ENCODE measurements at places on chromosomes 3 and 15. TPM values are rescaled to one million over a fixed set of nuclear protein-coding genes. Genes with fewer than 3 reads are reported as not detected.

Gene TAGLN3
- total RNA-seq = not detected

Gene DAZL
- total RNA-seq = not detected

- H3K27me3 ChIP-seq = no peaks in the 10 kb centered on the region
- no peaks in the 10 kb centered on the region for H3K36me3 ChIP-seq
- DNase-seq = no peak
- H3K27ac ChIP-seq = no peak overlapping the region
- no peak overlapping the region for H3K4me3 ChIP-seq
Measured at GRCh38 chr3:18580268-18580667, 155.1 kb upstream of the SATB1 start.

Gene PLSCR2
- total RNA-seq = not detected

Gene COL6A6
- total RNA-seq = not detected

- H3K36me3 ChIP-seq = no peaks in the 10 kb centered on the region
- H3K27ac ChIP-seq = peak overlapping the region; percentile 74
- peak overlapping the region; percentile 96 for H3K4me3 ChIP-seq
- no peak for DNase-seq
Measured at GRCh38 chr3:111979434-111980038, 710 bp downstream of the ABHD10 start.

DNA sequence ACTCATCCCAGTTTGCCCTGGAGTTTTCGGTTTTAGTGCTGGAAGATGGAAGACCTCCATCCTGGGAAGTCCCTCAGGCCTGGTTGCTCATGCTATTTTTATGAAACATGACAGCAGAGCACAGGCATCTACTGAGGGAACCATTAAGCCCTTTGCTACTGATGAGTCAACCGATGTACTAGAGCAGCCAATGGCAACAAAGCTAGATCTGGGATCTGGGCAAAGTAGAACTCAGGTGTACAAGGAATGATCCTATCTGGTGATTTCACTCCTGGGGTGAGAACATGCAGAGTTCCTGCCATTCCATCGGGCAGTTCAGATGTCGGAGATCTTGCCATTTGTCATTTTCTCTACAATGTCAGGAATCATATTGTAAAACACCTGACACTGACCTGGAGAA lies 166.2 kb upstream of the NSMCE3 start:
- H3K4me3 ChIP-seq = no peak overlapping the region
- peaks cover 13% of the 10 kb centered on the region for H3K27me3 ChIP-seq
- H3K27ac ChIP-seq = no peak overlapping the region
- H3K36me3 ChIP-seq = no peaks in the 10 kb centered on the region

GRCh38 chr3:24096695-24097290 lies 151.7 kb downstream of the NR1D2 start:
- H3K4me3 ChIP-seq = no peak overlapping the region
- DNase-seq = no peak
- no peaks in the 10 kb centered on the region for H3K36me3 ChIP-seq
- H3K27me3 ChIP-seq = no peaks in the 10 kb centered on the region
- H3K4me1 ChIP-seq = no peaks in the 10 kb centered on the region

DNA sequence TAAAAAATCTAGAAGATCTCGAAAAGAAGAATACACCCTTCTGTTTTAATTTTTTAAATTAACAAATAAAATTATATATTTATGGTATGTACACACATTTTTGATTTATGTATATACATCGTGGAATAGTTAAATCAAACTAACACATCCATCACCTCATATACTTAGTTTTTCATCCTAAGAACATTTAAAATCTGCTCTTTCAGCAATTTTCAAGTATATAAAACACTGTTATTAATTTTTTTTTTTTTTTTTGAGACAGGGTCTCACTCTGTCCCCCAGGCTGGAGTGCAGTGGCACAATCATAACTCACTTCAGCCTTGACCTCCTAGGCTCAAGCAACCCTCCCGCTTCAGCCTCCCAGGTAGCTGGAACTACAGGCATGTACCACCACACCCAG lies 32.8 kb upstream of the ACAP2 start:
- no peaks in the 10 kb centered on the region for H3K36me3 ChIP-seq
- no peak overlapping the region for H3K4me3 ChIP-seq
- DNase-seq = no peak
- no peaks in the 10 kb centered on the region for H3K27me3 ChIP-seq

Gene NCK1
- 50.9 TPM for total RNA-seq

Gene ZNF385D
- total RNA-seq = 0.03 TPM

DNA sequence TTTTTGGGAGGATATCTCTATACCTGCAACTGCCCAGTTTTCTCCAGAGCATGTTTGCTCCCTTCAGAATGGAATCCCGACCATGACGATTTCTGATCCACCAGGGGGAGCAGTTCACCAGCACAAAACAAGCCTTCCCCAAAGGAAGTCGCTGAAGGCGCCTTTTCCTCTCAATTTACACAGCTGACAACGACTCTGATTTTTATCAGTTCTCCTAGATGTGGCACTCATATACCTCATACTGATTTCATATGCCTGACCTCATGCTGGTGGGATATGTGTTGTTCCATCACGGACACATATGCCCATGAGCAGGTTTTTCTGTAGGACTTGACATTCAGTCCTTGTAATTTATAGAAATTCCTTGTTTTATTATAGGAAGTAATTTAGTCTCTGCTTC lies 1028.2 kb downstream of the MCTP2 start:
- DNase-seq = peak; percentile 17
- peaks cover 6% of the 10 kb centered on the region for H3K27me3 ChIP-seq
- H3K4me1 ChIP-seq = no peaks in the 10 kb centered on the region
- H3K4me3 ChIP-seq = no peak overlapping the region

- H3K4me3 ChIP-seq = no peak overlapping the region
- H3K27ac ChIP-seq = no peak overlapping the region
- no peaks in the 10 kb centered on the region for H3K4me1 ChIP-seq
- H3K27me3 ChIP-seq = peaks cover 30% of the 10 kb centered on the region
Measured at GRCh38 chr3:62876064-62876463, 848 bp upstream of the CADPS start.

Gene TTLL13
- 1.7 TPM for total RNA-seq

- H3K27ac ChIP-seq = peak overlapping the region; percentile 82
- H3K4me1 ChIP-seq = peaks cover 17% of the 10 kb centered on the region
- H3K27me3 ChIP-seq = no peaks in the 10 kb centered on the region
- no peak for DNase-seq
- no peaks in the 10 kb centered on the region for H3K36me3 ChIP-seq
Measured at GRCh38 chr15:62120776-62121175, 44.3 kb downstream of the C2CD4B start.

GRCh38 chr3:124850633-124851032 lies 36.5 kb downstream of the ITGB5 start:
- H3K36me3 ChIP-seq = no peaks in the 10 kb centered on the region
- no peaks in the 10 kb centered on the region for H3K4me1 ChIP-seq
- peaks cover 5% of the 10 kb centered on the region for H3K27me3 ChIP-seq
- H3K4me3 ChIP-seq = no peak overlapping the region
- no peak overlapping the region for H3K27ac ChIP-seq

DNA sequence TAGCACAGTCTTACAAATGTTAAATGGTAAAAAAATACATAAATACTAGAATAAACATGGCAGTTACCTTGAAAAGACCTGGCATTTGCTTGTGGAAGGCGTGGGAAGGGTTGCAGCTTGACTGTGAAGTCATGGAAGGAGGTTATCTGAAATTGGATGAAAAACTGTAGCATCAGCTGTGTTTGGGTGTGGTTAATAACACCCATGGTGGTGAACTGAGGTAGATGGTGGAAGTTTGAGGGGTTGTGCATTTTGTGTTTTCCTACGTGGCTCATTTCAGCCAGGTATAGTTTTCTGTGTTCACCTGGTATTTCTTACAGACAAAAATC lies 46.5 kb downstream of the PSMD6 start:
- no peak overlapping the region for H3K4me3 ChIP-seq
- H3K27me3 ChIP-seq = no peaks in the 10 kb centered on the region
- DNase-seq = no peak
- peak overlapping the region; percentile 5 for H3K27ac ChIP-seq

DNA sequence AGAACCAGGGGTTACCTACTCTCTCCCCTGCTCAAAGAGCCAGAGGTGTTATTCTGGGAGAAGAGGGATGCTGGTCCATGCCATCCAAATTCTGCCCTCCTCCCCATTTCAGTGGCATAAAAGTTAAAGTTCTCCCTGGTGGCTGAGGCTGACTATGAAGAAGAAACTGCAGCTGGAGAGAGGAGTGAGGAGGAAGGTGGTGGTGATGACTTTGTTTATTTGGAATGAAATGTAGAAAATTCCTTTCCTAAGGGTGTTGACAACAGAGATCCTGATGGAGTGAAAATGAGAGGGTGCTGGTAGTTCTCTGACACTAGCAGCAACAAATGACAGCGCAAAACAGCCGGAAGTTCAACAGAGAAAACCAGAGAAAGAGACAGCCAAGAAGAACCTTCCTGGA lies 100.4 kb downstream of the PCCB start:
- no peak overlapping the region for H3K4me3 ChIP-seq
- H3K4me1 ChIP-seq = no peaks in the 10 kb centered on the region
- H3K36me3 ChIP-seq = no peaks in the 10 kb centered on the region
- no peak overlapping the region for H3K27ac ChIP-seq
- H3K27me3 ChIP-seq = no peaks in the 10 kb centered on the region

- DNase-seq = no peak
- peak overlapping the region; percentile 96 for H3K4me3 ChIP-seq
- H3K27me3 ChIP-seq = no peaks in the 10 kb centered on the region
- peaks cover 53% of the 10 kb centered on the region for H3K4me1 ChIP-seq
- peaks cover 25% of the 10 kb centered on the region for H3K36me3 ChIP-seq
- peak overlapping the region; percentile 69 for H3K27ac ChIP-seq
Measured at GRCh38 chr3:51385621-51386091, 565 bp downstream of the MANF start.

DNA sequence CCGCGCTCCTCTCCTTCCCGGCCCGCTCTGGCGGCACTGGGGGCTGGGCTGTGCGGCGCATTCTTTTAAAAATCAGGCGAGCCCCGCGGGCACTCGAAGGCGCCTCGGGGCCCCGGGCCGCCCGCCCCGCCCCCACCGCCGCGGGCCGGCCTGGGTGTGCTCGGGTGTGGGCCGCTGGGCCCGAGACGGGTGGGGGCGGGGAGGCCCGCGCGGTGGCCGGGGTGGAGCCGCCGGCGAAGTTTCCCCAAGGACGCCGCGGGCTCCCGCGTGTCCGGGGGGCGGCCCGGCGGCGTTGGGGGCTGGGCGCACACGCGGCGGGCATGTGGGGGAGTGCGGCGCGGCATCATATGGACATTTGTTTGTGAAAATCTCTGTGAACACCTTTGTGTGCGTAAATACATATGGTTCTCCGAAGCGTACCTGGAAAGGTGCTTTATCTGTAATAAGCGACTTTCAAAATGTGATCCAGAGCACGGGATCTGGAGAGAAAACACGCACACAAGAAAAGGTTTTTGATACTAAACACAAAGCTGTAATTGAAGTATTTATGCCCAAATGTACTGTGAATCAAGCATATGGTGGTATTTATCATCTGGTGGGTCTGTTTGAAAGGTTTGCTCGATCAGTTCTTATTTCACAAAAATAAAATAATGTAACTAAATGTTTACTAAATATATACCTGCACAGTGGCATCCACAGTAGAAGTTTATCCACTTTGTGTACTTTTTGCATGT lies 612 bp upstream of the TBL1XR1 start:
- peak overlapping the region; percentile 88 for H3K27ac ChIP-seq
- H3K4me3 ChIP-seq = peak overlapping the region; percentile 55
- no peaks in the 10 kb centered on the region for H3K27me3 ChIP-seq
- peaks cover 39% of the 10 kb centered on the region for H3K4me1 ChIP-seq
- no peak for DNase-seq

Gene LMAN1L
- 0.43 TPM for total RNA-seq

Gene PARP15
- total RNA-seq = 39.8 TPM

GRCh38 chr3:120198305-120198878 lies 86.6 kb downstream of the GPR156 start:
- H3K4me3 ChIP-seq = no peak overlapping the region
- H3K36me3 ChIP-seq = no peaks in the 10 kb centered on the region
- no peak for DNase-seq
- H3K4me1 ChIP-seq = no peaks in the 10 kb centered on the region
- H3K27me3 ChIP-seq = no peaks in the 10 kb centered on the region
- no peak overlapping the region for H3K27ac ChIP-seq

- peaks cover 4% of the 10 kb centered on the region for H3K4me1 ChIP-seq
- H3K27me3 ChIP-seq = no peaks in the 10 kb centered on the region
- H3K4me3 ChIP-seq = no peak overlapping the region
- peaks cover 5% of the 10 kb centered on the region for H3K36me3 ChIP-seq
- H3K27ac ChIP-seq = no peak overlapping the region
Measured at GRCh38 chr3:72437661-72438406, 410.4 kb downstream of the SHQ1 start.

DNA sequence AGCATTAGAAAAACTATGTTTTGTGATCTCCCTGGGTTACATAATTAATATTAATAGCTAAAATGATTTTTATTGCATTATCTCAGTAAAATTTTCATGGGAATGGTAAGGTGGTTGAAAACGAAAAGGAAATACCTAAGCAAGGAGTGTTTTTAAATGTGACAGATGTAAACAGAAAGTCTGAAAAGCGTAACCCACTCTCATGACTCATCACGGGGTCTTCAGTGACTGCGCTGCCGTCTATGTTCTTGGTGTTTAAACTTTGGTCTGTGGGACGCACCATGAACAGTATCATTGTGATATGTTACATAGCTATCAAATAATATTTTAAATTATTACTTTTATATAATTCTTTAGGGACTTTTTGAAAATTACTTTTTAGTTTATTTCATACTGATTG lies 19.8 kb downstream of the LRCH3 start:
- H3K27me3 ChIP-seq = no peaks in the 10 kb centered on the region
- H3K4me1 ChIP-seq = peaks cover 3% of the 10 kb centered on the region
- peaks cover 4% of the 10 kb centered on the region for H3K36me3 ChIP-seq
- H3K27ac ChIP-seq = no peak overlapping the region
- no peak overlapping the region for H3K4me3 ChIP-seq

DNA sequence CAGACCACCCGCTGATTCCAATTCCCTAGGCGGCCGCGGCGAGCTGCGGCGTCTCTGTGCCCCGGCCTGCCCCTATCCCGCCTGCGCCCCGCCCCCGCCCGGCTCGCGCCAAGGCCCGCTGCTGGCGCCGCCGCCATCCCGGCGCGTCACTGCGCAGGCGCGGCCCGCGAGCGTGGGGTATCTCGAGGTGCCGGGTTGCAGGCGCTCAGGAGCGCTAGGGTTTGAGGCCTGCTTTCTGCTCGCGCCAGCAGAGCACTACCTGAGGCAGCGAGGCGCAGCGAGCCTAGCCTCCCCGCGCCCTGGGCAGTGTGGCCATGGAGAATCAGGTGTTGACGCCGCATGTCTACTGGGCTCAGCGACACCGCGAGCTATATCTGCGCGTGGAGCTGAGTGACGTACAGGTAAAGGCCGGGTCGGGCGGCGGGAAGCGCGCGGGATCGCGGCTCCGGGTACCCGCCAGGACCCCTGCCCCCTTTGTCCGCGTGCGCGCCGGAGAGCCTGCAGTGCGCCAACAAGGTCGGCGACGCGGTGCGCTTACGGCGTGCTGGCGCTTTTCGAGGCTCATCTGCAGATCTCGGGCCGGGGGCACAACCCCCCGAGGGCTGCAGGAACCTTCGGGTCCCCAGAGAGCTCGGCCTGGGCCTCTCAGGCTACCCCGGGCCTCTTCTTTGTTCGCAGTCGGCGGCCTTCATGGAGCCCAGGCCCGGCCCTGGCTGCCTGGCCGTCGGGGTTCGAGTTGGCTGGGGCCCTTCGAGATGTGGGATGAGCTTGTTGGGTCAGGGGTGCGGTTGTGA lies at the start of gene HACD3:
Gene HACD3 (plus strand): TSS at position 146 of the 794 bp plus-strand sequence. CDS start 169 bp downstream, at position 315.
- DNase-seq = peak; percentile 79
- H3K27ac ChIP-seq = peak within 1 kb of the TSS; percentile 67
- H3K4me3 ChIP-seq = peak within 1 kb of the TSS; percentile 87
- H3K27me3 ChIP-seq = no peaks in the 10 kb centered on the region

Gene MITF
- total RNA-seq = 0.09 TPM

GRCh38 chr15:63500265-63501250 lies 3.8 kb upstream of the USP3 start:
- H3K4me3 ChIP-seq = no peak overlapping the region
- peaks cover 81% of the 10 kb centered on the region for H3K4me1 ChIP-seq
- no peaks in the 10 kb centered on the region for H3K36me3 ChIP-seq
- peak overlapping the region; percentile 99 for H3K27ac ChIP-seq

GRCh38 chr15:31344823-31345605 lies 18.4 kb downstream of the KLF13 start:
- H3K27me3 ChIP-seq = no peaks in the 10 kb centered on the region
- H3K4me1 ChIP-seq = peaks cover 93% of the 10 kb centered on the region
- H3K27ac ChIP-seq = peak overlapping the region; percentile 99
- DNase-seq = no peak
- H3K36me3 ChIP-seq = peaks cover 27% of the 10 kb centered on the region
